ENCODE measurements at places on chromosomes 2 and 18. TPM values are rescaled to one million over a fixed set of nuclear protein-coding genes. Genes with fewer than 3 reads are reported as not detected.

The UNC80 gene
- total RNA-seq, result 0.55 TPM

The SLC11A1 gene
- 0.76 TPM for total RNA-seq

The PSMA8 gene
- not detected for total RNA-seq

DNA sequence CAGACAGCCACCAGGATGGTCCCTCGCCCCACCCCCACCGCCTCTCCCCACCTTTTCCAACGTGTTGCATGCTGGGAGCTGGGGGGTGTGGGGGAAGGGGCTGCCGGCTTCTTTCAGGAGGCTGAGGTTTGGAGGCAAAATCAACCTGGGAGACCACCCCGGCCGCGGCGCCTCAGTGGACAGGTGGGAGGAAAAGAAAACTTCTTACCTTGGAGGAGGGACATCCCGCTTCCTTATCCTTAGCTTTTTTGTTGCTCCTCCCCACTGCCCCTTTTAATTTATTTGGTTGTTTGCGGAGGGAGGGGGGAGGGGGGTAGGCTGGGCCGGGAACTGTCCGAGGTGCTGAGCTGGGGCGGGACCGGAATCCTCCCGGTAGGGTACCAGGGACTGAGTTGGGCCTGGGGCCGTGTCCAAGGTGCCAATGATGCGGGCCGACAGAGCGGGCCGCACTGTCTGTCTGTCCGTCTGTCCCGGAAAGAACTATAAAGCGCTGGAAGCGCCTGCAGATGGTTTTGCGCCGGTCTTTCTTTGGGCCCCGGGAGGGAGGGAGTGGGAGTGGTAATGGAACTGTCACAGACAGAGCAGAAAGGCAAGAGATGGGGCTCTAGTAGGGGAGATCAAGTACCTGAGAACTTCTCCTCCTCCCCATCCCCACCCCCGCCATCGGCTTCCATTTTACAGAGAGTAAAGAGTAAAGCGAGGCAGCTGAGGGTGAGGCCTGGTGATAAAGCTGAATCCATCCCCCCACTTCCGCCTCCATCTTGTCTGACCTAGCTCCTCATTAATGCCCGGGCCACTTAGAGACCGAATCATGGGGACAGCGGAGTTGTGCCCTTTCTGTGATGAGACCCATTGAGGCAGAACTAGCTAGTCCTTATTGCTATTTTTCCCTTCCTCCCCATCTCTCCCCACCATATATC is 2.4 kb downstream of the CDK5R2 start:
- H3K4me3 ChIP-seq, result peak overlapping the region; percentile 77
- peaks cover 41% of the 10 kb centered on the region for H3K4me1 ChIP-seq
- no peak for DNase-seq
- no peak overlapping the region for H3K27ac ChIP-seq

DNA sequence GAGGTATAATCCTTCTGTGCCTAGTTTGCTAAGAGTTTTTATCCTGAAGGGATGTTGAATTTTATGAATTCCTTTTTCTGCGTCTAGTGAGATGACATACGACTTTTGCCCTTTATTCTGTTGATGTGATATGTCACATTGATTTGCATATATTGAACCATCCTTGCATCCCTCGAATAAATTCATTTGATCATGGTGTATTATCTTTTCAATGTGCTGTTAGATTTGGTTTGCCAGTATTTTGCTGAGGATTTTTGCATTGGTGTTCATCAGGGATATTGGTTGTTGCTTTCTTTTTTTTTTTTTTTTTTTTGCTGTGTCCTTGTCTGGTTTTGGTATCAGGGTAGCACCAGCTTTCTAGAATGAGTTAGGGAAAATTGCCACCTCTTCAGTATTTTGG is 9.1 kb downstream of the GCC2 start:
- H3K27me3 ChIP-seq, result no peaks in the 10 kb centered on the region
- no peaks in the 10 kb centered on the region for H3K4me1 ChIP-seq
- peaks cover 79% of the 10 kb centered on the region for H3K36me3 ChIP-seq

DNA sequence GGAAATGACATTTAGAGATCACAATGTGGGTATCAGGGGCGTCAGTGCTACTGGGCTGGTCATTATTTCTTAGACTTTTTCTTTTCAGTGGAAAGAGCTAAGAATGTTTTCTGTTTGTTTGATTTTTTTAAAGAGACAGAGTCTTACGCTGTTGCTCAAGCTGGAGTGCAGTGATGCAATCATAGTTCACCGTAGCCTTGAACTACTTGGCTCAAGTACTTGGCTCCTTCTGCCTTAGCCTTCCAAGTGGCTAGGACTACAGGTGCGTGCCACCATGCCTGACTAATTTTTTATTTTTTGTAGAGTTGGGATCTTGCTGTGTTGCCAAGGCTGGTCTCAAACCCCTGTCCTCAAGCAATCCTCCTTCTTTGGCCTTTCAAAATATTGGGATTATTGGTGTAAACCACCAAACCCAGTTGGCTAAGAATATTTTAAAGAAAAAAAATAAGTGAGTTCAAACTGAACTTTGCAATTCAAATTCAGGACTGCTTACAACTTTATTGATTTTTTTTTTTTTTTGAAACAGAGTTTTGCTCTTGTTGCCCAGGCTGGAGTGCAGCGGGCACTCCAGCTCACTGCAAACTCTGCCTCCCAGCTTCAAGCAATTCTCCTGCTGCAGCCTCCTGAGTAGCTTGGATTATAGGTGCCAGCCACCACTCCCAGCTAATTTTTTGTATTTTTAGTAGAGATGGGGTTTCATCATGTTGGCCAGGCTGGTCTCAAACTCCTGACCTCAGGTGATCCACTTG is 154.2 kb downstream of the MIB1 start:
- no peak for DNase-seq
- no peak overlapping the region for H3K4me3 ChIP-seq
- H3K36me3 ChIP-seq, result no peaks in the 10 kb centered on the region
- peaks cover 10% of the 10 kb centered on the region for H3K4me1 ChIP-seq

DNA sequence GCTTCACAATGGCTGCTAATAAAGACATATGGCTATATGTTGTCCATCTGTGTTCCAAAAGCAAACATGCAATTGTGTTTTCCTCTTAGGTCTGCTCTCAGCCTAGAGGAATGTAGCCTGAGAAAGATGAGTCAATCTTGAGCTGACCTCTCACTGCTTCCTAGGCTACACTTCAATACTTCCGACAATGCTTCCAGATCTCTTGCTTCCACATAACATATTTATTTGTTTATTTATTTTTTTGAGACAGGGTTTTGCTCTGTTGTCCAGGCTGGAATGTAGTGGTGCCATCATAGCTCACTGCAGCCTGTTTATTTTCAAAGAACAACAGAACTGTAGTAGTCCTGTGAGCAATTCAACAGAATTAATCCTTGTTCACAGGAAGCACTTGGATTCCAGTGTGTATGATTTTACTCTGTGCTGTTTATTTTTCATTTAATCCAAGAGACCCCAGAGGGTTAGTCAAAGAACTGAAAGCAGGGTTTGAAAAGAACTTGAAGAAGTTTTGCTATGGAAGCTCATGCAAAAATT is 437.9 kb downstream of the TXNL1 start:
- no peak overlapping the region for H3K4me3 ChIP-seq
- DNase-seq, result no peak
- no peaks in the 10 kb centered on the region for H3K27me3 ChIP-seq
- H3K27ac ChIP-seq, result no peak overlapping the region
- no peaks in the 10 kb centered on the region for H3K36me3 ChIP-seq
- H3K4me1 ChIP-seq, result peaks cover 4% of the 10 kb centered on the region

- H3K27ac ChIP-seq, result no peak overlapping the region
- H3K4me1 ChIP-seq, result peaks cover 3% of the 10 kb centered on the region
- H3K36me3 ChIP-seq, result no peaks in the 10 kb centered on the region
- H3K27me3 ChIP-seq, result no peaks in the 10 kb centered on the region
These were observed 20.8 kb upstream of the ATIC start for GRCh38 chr2:215290980-215291599.

DNA sequence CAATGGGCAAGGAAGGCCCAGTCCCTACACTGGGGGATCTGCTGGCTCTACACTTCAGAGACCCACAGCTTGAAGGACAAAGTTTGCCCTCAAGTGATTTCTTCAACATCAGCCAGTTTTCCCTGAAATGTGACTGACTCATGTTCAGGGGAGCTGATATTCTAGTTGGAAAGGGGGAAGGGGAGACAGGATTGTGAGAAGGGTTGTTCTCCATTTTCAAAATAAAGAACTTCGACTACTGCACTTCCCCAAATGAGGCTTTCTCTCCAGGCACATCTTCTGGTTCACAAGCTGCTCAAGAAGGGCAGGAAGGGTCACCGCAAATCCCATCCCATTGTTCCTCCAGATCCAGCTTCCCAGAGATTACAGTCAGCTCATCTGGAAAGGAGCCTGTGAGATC is 117.6 kb downstream of the BCL2L11 start:
- no peaks in the 10 kb centered on the region for H3K36me3 ChIP-seq
- H3K27me3 ChIP-seq, result no peaks in the 10 kb centered on the region
- no peak for DNase-seq
- no peak overlapping the region for H3K27ac ChIP-seq
- peaks cover 9% of the 10 kb centered on the region for H3K4me1 ChIP-seq
